ENCODE measurements at places on chromosomes 3 and 15. TPM values are rescaled to one million over a fixed set of nuclear protein-coding genes. Genes with fewer than 3 reads are reported as not detected.

Gene TMEM42
- total RNA-seq: 14.3 TPM

Gene CYP8B1
- total RNA-seq: not detected

Gene PLSCR2
- total RNA-seq: not detected

Gene CEP152
- total RNA-seq: 4.5 TPM

Gene AP3B2
- 0.94 TPM for total RNA-seq

Gene TNNC1
- 35.6 TPM for total RNA-seq

Gene SLC22A13
- 0.64 TPM for total RNA-seq

Gene ADAMTS17
- 2.7 TPM for total RNA-seq

Gene KCNH8
- 0.94 TPM for total RNA-seq

Gene GOLGA6L4
- 5.2 TPM for total RNA-seq

Gene VIPR1
- 24.8 TPM for total RNA-seq

Gene C3orf22
- not detected for total RNA-seq

Gene CADPS
- 0.64 TPM for total RNA-seq

- DNase-seq: no peak
Observed at GRCh38 chr15:100168787-100169186, 173.0 kb downstream of the ADAMTS17 start.

DNA sequence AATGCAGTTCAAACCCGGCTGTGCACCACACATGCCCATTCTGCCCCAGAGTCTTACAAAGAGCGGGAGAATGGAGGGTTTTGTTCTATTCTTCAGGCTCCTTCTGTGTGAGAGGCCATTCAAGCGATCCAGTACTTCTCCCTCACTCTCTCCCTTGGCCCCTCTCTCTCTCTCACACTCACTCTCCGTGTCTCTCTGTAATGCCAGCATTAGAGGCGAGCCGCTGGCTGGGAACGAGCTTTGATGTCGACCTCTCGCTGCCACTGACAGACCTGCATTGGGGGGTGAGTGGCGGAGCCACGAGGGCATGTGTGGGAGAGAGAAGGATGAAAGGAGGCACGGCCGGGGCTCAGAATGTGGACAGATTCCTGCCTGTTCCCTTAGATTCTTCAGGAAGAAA is 231.7 kb upstream of the ARRDC4 start:
- peak; percentile 19 for DNase-seq

GRCh38 chr3:14646589-14647413 is 4.8 kb upstream of the CCDC174 start:
- no peak for DNase-seq

DNA sequence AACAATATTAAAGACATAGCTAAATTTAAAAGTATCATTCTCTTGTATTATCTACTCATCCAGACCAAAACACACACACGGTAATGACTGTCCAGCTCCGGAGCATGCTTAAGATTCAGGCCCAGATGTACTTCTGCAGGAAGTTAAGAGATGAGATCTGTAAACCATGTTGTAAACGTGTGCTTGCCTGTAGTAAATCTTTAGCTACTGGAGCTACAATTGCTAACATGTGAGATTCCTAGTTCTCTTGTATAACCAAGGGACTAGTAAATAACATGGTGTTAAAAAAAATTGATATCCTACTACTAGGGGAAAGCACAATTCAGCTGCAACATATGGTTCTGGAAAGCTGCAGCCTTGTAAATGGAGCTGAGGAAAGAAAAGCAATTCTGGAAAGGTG is 651.7 kb upstream of the CCDC54 start:
- DNase-seq: no peak

- DNase-seq: no peak
Observed at GRCh38 chr15:26232691-26233090, 369.6 kb upstream of the ATP10A start.

GRCh38 chr15:101250873-101251829 is 697 bp downstream of the CHSY1 start:
- no peak for DNase-seq

GRCh38 chr3:69442771-69443311 is 57.0 kb upstream of the FRMD4B start:
- DNase-seq: peak; percentile 70

DNA sequence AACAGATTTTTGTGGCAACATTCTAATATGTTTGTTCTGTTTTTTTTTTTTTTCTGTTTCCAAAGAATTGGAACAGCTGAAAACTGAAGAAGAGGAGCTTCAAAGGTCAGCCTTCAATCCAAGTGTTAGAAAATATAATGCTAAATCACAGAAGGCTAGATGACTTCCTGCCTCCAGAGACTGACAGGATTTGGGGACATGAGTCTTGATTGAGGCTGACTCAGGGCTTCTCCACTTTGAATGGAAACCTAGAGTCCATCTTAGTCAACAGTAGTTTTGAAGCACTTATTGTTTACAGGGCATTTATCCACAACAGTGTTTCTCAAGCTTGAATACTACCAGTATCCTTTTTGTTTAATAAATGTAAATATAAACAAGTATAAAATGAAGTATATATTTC is 44.5 kb upstream of the RAD51 start:
- DNase-seq: no peak

GRCh38 chr15:74847432-74847831 is 4.5 kb upstream of the ULK3 start:
- DNase-seq: no peak

GRCh38 chr15:70324001-70324974 is 226.6 kb upstream of the TLE3 start:
- DNase-seq: peak; percentile 97

DNA sequence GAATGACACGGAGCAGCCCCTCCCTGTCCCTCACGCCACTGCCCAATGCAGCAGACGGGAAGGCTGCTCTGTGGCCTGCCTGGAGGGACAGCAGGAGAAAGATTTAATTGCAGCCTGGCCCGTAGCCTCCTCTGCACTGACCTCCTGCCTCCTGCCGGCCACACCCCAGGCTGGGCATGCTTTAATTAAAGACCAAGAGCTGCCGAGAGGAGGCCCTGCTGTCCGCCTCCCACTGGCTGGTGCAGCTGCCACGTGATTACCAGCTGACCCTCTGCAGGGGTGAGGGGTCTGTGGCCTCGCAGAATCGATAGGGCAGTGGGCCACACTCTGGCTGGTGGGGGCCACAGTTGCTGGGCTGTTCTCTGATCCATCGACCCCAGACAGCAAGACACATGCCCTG is 100.2 kb upstream of the PRR23E start:
- DNase-seq: no peak

- no peak for DNase-seq
Observed at GRCh38 chr15:53589520-53590057, 169.9 kb downstream of the WDR72 start.

- DNase-seq: peak; percentile 32
Observed at GRCh38 chr15:35728219-35728940, 182.4 kb upstream of the DPH6 start.

GRCh38 chr15:79053894-79054293 is 36.7 kb downstream of the RASGRF1 start:
- DNase-seq: no peak

DNA sequence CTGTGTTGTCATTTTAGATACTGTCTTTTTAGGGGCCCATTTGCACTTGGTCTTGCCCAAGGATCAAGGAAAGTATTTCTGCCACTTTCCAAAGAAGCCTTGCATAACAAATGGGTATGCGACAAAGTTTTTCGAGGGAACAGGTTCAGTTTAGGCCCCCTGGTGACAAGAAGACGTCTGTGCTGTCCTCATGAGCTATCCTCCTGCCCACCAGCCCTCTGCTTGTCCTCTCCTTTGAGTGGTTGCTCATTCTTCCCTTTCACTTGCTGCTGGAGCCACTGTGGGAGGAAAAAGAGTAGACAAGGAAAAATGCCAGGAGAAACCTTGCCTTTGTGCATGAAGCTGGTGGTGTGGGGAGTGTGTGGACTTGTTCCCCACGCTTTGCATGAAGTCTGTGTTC is 171.9 kb downstream of the CACNA2D3 start:
- DNase-seq: no peak

- no peak for DNase-seq
Observed at GRCh38 chr3:178546079-178546478, 9.8 kb downstream of the KCNMB2 start.

- no peak for DNase-seq
Observed at GRCh38 chr3:189455009-189455408, 176.2 kb upstream of the TP63 start.

DNA sequence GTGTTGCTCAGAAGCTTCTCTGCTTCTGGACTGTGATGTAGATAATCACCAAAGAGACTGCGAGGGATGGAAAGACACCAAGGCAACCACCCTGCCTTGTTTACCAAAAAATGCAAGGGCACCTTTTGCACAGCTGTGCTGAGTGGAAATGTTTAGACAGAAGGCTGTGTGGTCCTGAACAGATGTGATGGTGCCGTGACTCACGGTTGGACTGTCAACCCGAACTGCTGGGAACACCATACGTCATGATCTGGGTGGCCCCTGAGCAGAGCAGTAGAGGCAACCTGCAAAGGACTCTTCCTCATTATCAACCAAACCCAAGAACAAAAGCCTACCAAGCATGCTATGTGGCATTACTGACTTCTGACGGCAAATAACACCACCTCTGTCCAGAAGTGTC is 61.3 kb upstream of the LPP start:
- no peak for DNase-seq

DNA sequence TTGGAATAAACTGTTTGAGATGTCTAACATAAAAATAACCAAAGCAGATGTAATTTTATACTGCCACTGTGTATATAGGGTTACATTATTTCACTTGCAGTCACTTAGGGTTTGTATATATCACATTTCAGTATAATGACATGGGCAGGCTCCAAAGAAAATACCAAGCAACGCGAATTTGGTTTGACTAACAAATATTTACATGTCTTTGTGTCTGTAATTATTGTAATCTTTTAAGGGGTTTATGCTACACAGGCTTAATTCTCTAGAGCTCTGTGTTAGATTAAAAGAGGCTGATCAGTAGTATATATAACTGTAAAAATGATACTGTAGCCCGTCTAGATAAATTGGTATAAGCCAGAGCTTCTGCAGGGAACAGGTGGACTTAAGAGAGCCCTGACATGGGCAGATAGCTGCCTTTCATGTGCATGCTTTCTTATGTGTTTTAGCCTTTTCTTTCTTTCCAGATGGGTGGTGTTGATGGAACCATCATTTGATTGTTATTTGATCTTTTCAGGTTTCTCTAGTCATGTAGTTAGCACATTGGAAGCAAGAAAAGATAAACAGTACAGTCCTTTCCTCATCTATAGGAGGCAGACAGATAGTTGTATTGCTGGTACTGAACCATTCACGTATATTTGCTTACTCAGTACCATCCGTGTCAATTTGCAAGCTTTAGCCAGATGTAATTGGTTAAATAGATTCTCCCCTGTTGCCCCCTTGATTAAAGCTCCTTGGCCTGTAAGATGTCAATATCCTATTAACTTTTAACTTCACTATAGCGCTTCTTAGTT is 86.1 kb downstream of the GALK2 start:
- DNase-seq: peak; percentile 89

GRCh38 chr15:85551221-85551832 is 170.9 kb downstream of the AKAP13 start:
- DNase-seq: no peak
